ENCODE measurements at places on chromosomes 12 and 14. TPM values are rescaled to one million over a fixed set of nuclear protein-coding genes. Genes with fewer than 3 reads are reported as not detected.

- DNase-seq: no peak
Observed at GRCh38 chr14:100138082-100138787, 21.2 kb downstream of the DEGS2 start.

DNA sequence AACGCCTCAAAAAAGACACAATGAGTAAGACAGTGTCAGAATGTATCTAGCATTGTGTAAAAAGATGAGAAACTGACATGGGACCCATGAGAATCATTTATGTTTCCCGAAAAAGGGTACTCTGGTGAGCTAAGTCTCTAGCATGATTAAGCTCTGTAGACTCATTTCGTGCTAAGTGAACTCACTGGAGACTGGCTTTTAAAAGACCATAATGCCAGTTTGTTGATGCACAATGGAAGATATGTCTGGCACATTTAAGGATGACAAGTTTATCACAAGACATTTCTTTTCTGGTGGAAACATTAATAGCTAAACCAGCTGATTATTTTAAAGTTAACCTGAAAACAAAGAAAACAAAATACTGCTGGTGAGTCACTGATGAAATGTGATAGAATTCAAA is 233.5 kb downstream of the SLC2A13 start:
- no peak for DNase-seq

- no peak for DNase-seq
Observed at GRCh38 chr12:57613427-57614109, 2.3 kb downstream of the ARHGEF25 start.

DNA sequence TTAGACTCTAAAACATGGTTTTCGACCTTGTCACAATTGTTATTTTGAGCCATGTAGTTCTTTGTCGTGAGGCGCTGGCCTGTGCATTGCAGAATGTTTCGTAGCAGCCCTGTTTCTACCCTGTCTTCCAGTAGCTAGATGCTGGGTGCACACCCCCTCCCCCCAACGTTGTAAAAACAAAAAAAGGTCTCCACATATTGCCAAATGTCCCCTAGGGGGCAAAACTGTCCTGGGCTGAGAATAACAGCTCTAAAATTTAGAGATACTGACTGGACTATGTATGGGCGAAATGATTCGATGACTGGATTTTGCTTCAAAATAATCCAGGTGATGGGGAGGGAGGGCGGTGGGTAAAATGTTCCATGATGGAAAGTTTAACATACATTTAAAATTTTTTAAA is 126.1 kb upstream of the FUT8 start:
- no peak for DNase-seq

The TRPV4 gene
- 9.4 TPM for total RNA-seq

DNA sequence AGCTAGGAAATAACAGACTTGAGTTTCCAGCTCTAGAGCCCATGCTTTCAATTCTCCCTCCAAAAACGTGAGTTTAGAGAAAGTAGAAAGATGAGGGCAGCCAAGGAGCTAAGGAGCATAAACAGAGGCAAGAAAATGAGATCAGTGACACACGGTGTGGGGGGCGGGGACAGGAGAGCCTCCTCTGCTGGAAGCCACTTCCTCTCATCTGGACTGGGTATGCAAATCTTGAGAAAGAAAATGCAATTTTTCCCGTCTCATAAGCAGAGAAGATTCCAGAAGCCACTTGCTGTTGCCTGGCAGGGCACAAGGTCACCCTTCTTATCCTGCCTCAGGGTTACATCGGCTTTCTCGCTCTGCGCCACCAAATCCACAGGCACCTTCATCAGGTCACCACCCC is 6.0 kb downstream of the OR10P1 start:
- no peak for DNase-seq

DNA sequence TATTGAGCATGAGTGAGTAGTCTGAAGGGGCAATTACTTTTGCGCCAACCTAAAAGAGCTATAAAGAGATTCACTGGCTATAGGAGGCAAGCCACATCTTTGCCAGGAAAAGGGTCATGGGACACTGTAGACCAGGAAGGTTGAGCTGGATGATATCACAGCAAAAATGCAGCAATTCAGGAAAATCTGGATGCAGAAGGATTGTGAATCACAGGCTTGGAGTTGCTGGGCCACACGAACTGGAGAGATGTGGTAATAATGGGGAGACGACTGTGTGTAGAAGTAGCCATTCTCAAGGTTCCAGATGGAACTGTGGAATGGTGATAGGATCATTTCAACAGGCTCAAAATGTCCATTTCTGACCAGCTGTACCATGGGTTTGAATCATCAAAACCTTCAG is 151.4 kb upstream of the DAAM1 start:
- no peak for DNase-seq

GRCh38 chr12:116774020-116774419 is 35.9 kb downstream of the RNFT2 start:
- DNase-seq: no peak

DNA sequence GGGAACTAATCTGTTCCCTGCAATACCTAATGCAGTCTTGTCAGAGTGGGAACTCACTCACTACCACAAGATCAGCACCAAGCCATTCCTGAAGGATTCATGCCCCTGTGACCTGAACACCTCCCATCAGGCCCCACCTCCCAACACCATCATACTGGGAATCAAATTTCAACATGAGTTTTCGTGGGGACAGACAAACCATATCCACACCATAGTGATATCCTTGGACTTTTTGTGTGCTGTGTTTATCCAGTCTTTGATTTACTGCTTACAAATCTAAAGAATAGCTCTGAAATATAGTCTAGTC is 243.5 kb downstream of the FBXL14 start:
- DNase-seq: no peak

The DBX2 gene
- not detected for total RNA-seq

GRCh38 chr12:49584591-49584990 is 16.6 kb upstream of the MCRS1 start:
- DNase-seq: no peak

The OLR1 gene
- total RNA-seq: 121 TPM

DNA sequence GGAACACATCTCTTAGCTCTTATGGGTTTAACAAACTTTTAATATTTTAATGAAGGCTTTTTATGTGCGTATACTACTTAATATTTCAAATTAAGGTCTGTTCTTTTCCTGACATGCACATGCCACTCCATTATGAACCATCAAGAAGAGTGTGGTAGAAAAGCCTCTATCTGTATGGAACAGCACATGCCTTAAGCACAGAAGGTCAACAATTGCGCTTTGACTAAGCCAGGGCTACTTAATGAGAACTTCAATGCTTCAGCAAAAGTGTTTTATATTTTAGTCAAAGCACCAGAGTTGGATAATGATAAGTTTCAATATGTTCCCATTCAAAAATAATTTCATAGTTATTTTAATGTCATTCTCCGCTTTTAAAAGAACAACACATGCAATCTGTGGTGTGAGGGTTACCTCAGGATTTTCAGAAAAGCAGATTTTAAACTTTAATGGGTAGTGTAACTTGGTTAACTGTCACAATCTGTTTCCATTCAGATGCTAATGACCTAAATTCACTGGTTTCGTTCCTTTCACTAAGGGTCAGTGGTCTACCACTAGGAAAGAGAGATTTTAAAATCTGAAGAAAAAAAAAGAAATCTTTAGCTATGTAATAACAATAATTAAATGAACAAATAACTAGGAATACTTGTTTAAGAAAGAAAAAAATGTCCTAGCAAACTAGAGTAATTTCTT is 193.4 kb upstream of the NOVA1 start:
- DNase-seq: no peak

GRCh38 chr12:2364631-2365051 is 311.9 kb downstream of the CACNA1C start:
- DNase-seq: no peak

DNA sequence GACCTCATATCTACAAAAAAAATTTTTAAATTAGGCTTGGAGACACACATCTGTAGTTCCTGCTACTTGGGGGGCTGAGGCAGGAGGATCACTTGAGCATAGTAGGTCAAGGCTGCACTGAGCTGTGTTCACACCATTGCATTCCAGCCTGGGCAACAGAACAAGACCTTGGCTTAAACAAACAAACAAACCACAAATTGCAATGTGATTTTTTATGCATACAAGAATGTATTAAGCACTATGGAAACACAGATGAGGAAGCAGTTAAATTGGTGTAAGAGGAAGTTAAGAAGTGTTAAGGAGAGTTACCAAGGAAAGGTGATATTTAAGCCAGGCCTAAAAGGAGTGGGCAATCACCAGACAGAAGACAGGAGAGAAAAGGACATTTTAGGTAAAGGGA is 83.6 kb upstream of the HECTD1 start:
- DNase-seq: no peak

The ANKRD9 gene
- total RNA-seq: 50.8 TPM

- no peak for DNase-seq
Observed at GRCh38 chr12:115412831-115413230, 728.9 kb upstream of the TBX3 start.
